ENCODE measurements at places on chromosomes 11 and 22.

DNA sequence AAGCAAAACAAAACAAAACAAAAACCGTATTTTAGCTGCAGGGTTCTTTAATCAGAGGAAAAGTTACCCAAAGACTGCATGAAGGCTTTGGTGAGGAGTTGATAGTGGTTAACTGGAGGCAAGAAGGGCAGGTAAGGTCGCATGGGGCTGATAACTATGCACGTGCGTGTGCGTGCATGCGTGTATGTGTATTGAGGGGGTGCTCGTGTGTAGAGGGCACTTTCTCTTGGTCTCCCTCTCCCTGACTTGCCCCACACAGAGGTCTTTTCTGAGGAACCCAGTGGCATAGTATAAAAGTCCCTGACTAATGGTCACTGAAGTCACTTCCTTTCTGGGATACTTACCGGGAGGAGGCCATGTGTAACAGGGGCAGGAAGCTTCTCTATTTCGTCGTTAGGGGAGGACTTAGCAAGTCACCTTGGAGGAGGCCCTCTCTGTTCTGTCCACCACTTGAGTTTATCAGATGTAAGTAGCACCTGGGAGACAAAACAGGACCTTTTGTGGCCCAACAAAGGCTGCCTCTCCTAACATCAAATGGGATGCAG is 20.1 kb upstream of the FCHSD2 start:
- DNase-seq, result no peak

- DNase-seq, result no peak
Measured at GRCh38 chr11:43577566-43578264, 102.8 kb upstream of the HSD17B12 start.

GRCh38 chr11:95592471-95592870 is 197.1 kb downstream of the FAM76B start:
- DNase-seq, result no peak

DNA sequence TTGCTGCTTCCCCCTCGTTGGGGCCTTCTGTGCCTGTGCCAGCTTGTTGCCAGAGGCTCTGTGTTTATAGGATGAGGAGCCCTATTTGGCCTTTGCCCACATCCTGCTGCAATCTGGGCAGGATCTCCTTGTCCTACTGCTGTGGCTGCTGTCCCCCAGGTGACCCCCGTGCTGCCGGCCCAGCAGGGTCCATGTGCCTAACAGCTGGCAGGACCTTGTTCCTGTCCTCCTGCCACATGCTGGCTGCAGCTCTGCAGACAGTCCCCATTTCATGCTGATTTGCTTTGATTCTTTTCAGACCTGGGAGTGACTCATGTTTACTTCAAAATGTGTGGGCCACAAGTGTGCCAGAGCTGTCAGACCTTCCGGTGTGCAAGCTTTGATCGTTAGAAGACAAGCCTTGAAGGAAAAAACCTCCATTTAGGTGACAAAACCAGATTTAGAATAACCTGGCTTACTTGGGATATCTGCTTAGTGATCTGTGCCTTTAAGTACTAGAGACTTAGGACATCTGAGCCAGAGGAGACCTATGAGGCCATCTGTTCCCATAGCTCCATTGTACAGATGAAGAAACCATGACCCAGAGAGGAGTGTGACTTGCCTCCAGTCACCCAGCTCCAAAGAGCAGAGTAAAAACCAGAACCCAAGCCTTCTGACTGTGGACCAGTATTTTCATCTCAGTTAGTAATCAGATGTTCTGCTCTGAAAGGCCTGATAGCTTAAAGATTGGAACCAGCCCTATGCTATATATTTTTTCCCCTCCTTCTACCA is 11.1 kb downstream of the NAV2 start:
- no peak for DNase-seq

DNA sequence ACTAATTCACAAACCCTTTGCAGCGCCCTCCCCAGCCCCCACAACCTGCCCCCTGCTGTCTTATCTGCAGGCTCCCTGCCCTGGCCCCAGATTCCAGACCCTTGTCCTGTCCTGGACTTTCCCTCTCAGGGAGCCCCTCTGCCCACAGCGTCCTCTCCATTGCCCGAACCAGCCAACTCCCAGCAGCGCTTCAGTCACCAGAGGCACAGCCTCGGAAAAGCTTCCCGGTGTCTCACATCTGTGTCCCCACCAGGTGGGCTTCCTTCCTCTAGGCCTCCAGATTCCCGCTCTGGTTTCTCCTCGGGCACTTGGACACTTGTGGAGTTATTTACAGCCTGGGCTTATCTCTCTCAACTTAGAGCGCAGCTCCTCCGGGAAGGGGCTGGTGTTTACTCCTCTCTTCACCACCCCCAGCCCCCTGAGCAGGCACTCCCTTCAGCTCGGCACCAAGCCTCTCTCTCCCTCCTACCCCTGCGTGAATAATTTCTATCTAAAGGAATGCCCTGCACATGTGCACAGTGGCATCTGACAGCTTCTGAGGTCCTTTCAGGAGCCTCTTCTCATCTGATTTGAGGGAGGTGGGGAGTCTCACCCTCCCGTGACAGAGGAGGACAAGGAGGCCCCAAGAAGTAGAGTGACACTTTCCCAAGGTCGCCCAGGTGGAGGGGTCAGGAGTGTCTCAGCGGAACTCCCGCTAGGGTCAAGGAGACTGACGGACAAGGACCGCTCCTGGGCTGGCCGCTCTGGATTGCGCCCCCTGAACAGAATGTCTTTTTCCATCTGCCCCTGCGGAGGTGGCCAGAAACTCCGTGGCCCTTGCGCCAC is 838 bp downstream of the WNT11 start:
- no peak for DNase-seq

GRCh38 chr22:47775686-47776085 is 1013.2 kb downstream of the TBC1D22A start:
- no peak for DNase-seq

GRCh38 chr11:113316256-113316655 is 1.9 kb downstream of the TTC12 start:
- no peak for DNase-seq

All from GM13977 (cell line).